Mammary epithelial cell (primary cell): ENCODE measurements at places on chromosomes 16 and 17. TPM values are rescaled to one million over a fixed set of nuclear protein-coding genes. Genes with fewer than 3 reads are reported as not detected.

- no peak for DNase-seq
Observed at GRCh38 chr17:17426184-17426583, 50.6 kb upstream of the MED9 start.

DNA sequence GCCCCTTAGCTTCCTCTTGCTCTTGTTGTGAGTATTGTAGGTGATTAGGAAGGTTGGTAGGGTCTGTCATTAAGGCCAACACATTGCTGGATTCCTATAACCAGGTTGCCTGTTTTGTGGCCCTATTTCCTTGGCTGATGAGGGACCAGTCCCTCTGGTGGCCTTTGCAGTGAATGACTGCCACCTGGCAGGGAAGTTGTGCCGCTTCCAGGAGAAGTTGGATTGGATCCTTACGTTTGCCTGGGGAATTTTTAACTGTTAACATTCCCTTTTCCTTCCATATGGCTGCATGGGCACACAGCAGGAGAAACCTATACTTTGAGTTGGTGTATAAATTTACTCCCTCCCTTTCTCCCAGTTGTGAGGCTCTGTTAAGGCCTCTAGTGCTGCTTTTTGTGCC lies 32.4 kb downstream of the LCMT1 start:
- DNase-seq: no peak

DNA sequence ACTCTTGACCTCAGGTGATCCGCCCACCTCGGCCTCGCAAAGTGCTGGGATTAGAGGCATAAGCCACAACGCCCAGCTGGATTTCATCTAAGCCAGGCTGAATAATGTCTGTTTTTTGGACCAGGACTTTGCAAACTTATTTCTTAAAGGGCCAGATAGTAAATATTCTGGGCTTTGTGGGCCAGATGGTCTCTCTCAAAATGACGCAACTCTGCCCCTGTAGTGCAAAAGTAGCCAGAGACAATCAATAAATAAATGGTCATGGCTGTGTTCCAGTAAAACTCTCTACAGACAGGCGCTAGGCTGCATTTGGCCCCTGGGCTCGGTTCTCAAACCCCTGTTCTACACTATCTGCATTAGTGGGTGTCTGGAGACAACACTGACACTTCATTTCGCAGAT lies 121.9 kb upstream of the CDH13 start:
- DNase-seq: no peak

GRCh38 chr16:87390641-87391323 lies 1.4 kb upstream of the MAP1LC3B start:
- no peak for DNase-seq

DNA sequence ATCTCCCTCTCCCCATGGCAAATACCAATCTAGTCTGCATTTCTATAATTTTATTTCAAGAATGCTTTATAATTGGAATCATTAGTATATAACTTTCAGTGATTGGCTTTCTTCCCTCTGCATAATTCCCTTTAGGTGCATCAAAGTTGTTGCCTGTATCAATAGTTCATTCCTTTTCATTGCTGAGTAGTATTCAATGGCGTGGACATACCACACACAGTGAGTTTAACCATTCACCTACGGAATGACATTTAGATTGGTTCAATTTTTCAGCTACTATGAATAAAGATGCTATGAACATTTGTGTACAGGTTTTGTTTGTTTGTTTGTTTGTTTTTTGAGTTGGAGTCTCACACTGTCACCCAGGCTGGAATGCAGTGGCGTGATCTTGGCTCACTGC lies 9.7 kb downstream of the OTOA start:
- DNase-seq: no peak

DNA sequence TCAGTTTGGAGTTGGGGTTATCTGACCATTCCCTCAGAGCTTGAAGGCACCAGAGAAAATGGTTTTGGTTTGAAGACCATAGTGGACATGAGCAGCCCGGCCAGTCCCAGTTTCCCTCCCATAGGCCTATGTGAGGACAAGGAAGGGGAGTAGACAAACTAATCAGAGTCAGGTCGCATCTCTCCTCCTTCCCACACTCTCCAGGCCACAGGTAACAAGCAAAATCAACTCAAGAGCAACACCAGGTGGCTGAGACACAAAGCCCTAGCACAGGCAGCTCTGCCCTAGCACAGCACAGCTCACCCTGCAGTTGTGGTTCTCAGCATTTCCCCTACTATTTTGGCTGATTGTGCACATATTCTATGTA lies 7.2 kb downstream of the SUPT4H1 start:
- no peak for DNase-seq

- DNase-seq: no peak
Observed at GRCh38 chr17:42017866-42018200, 594 bp upstream of the DNAJC7 start.

DNA sequence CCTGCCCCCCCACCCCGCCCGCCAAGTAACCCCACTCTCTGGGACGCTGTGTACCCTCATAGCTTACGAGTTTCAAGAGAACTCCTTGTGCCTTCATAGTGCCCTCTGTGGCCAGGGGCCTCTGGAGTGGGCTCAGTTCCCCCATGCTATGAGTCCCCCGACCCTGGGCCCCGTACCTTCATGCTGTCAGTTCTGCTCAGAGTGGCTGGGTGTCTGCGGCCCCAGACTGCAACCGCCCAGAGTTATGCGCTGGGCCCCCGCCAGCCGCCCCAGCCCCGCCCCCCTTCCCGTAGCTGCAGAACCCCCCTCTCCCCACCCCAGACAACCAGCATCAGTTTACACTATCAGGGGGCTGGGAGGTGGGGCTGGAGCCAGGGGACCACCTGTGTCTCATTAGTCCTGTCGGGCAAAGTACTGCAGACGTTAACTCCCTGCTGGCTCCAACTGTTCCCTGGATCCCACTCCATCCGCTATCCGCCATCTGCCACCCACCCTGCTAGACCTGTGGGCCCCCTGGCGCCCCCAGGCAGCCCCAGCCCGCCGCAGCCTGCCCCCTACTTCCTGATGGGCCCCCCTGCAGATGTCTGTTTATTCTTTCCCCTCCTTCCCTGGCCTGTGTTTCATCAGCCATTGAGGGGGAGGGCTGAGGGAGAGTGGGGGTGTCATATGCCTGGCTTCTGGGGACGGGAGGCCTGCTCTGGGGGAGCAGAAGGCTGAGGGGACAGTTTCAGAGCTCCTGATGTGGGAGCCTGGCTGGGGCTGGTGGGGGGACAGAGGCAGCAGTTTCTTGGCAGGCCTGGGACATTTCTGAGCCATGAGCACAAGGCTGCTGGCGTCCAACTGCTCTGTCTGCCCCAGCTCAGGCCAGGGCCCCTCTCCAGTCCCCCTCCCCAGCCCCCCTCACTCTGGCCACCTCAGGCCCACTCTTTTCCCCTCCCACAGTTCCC lies at the start of gene MFAP4:
Gene MFAP4 (minus strand): TSS at position 217 of the 947 bp plus-strand sequence. CDS start 35 bp downstream, at position 182.
- DNase-seq: no peak

GRCh38 chr16:69057400-69058378 lies 47.8 kb upstream of the HAS3 start:
- DNase-seq: peak; percentile 89

DNA sequence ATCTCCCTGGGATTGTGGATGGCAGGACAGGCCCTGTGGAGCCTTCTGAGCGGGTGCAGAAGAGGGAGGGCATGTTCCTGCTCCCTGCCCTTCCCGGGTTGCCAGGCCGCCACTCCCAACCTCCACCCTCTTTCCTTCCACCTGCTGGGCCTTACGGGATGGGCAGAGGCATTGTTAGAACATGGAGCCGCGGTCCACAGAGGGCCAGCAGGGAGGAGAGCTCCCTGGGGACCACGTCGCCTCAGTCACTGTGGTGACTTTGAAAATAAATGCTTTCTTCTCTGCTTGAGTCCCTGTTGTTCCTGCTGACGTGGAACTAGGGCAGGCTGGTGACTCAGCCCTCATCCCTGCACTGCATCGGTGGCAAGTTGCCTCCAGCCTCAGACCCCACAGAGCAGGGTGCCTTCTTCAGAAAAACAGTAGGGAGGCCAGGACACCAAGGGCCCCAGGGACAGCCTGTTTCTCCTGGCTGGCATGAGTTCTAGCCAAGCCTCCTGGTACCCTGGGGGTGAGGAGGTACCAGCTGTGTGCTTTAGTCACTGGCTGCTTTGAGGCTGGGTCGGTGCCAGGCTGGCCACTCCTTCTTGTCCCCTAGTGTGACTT lies 224.9 kb downstream of the SEC14L1 start:
- DNase-seq: peak; percentile 65

GRCh38 chr17:74935585-74936469 lies at the start of gene OTOP3:
OTOP3 (plus strand) TSS chr17:74935898; CDS start chr17:74935922, 24 bp downstream.
- DNase-seq: no peak

- DNase-seq: no peak
Observed at GRCh38 chr17:17781591-17782496, 54.9 kb downstream of the SREBF1 start.

DNA sequence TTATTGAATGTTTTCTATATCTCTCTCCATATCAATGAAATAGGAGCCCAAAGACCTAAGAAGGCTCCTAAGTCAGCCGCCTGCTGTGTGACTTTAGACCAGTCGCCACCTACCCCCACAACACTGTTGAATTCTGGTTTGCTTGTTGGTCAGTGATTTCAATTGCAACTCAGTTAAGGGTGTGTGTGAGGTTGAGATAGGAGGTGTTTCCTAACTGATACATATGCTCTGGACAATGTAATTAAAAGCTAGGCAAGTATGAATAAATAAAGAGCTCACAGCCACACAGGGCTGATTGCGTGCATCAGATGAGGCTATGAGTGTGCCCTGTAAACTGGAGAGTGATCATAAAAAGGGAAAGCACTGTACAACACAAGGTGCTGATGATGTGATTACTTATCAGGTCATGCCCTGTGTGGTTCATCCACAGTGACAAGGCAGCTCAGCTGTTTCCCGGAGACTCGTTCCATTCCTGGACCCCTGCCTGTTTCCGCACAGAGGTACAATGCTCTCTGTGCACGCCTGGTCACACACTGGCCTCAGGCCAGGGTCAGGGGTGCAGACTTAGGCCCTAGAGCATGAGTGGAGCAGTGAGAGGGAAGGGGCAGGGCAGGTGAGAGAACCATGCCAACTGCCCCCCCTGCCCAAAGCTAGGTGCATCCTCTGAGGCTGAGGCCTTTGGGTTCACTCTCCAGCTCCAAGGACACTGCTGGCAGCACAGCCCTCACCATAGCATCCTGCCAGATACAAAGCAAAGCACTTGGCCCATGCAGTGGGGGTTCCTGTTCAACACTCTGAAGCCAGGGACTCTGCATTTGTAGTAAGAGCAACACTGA lies 3.3 kb upstream of the KRT35 start:
- no peak for DNase-seq

- peak; percentile 97 for DNase-seq
Observed at GRCh38 chr17:63275318-63275970, 170.7 kb downstream of the CYB561 start.

GRCh38 chr16:78249056-78249455 lies 149.6 kb downstream of the WWOX start:
- no peak for DNase-seq

GRCh38 chr17:82583720-82584234 lies 64.2 kb downstream of the FOXK2 start:
- DNase-seq: no peak

HOXB8 gene
- not detected for polyA plus RNA-seq

ZNF319 gene
- polyA plus RNA-seq: 5.2 TPM

SPATA22 gene
- polyA plus RNA-seq: not detected

BRIP1 gene
- polyA plus RNA-seq: 4.9 TPM

JMJD8 gene
- polyA plus RNA-seq: 42.5 TPM
